NCI-H82 (cell line): ENCODE measurements at places on chromosomes 1 and 21.

GRCh38 chr1:153880962-153881361, 41.8 kb downstream of the GATAD2B start:
- DNase-seq = peak; percentile 97

DNA sequence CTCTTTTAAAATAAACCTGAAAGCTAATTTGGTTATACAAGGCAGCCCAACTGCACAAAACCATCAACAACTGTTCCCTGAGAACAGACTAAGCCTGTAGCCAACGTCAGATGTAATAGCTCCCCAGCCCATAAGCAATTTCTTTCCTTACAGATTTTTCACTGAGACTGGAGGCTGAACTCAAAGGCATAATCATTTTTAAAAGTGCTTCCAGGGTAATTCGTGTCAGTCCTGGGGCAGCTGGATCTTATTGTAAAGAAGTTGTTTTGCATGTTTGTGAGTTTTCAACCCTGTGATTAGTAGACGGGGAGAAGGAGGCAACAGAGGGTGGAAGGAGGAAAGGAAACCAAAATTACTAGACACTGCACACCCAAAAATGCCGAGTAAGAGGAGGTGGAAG, 3.2 kb downstream of the DPT start:
- DNase-seq = no peak

DNA sequence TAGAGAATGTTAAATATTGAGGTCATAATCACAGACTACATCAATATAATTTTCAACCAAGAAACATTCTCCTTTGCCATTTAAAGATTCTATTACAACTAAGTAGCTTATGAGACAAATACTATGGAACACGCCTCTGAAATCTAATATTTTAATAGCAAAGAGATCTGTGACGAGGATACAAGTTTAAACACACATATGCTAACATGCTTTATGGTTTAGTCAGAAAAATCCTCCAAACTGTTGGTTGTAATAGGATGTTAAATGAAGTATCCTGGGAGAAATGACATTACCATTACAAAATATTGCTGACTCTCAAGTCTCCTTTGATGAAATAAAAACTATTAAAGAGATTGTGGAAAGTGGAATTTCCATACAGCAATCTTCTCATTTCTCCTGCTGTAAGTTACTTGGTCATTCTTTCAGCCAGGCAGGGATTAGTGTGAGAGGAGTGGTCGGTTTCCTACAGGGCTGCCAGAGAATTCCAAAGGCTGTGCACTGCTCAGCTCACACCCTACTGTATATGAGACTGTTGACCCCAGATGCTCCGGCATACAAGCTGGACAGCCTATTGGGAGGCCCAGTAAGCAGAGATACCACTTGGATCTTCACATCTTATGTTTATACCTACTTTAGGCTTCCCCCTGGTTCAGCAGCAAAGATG, 26.6 kb downstream of the SCYL3 start:
- no peak for DNase-seq

DNA sequence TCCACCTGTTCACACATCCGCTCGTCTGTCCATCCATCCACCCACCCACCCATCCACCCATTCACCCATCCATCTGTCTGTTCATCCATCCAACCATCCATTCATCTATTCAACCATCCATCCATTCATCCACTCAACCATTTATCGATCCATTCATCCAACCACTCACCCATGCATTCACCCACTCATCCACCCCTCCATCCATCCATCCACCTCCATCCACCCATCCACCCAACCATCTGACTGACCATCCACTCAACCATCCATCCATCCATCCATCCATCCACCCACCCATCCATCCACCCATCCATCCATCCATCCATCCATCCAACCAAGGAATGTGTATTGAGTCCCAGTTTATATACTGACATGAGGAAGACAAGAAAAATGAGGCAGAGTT, 73.1 kb downstream of the UMODL1 start:
- no peak for DNase-seq

- peak; percentile 86 for DNase-seq
These were observed at the start of gene MSH4 for GRCh38 chr1:75796376-75797272. TSS of gene MSH4 (plus strand) at chr1:75796882. CDS start at chr1:75796986, 104 bp downstream.

GRCh38 chr1:151325231-151325630, 2.0 kb downstream of the PI4KB start:
- no peak for DNase-seq

GRCh38 chr1:168279253-168279652, 1.4 kb upstream of the TBX19 start:
- DNase-seq = peak; percentile 80

GRCh38 chr1:248840946-248841345, 2.9 kb downstream of the ZNF672 start:
- no peak for DNase-seq

GRCh38 chr1:50559421-50559820, 136.2 kb upstream of the DMRTA2 start:
- peak; percentile 9 for DNase-seq
